Spinal cord (tissue), 10 donors: ENCODE measurements at places on chromosomes 2 and 18. TPM values are rescaled to one million over a fixed set of nuclear protein-coding genes. Genes with fewer than 3 reads are reported as not detected.

The EN1 gene
- 0.40 TPM for total RNA-seq

The AQP12A gene
- total RNA-seq: not detected

The GPC1 gene
- total RNA-seq: 27.2 TPM

- H3K36me3 ChIP-seq: peaks cover 23% of the 10 kb centered on the region
- no peak overlapping the region for H3K4me3 ChIP-seq
- H3K27ac ChIP-seq: no peak overlapping the region
- DNase-seq: no peak
- no peaks in the 10 kb centered on the region for H3K27me3 ChIP-seq
Measured at GRCh38 chr2:73841912-73842738, 13.4 kb downstream of the STAMBP start.

DNA sequence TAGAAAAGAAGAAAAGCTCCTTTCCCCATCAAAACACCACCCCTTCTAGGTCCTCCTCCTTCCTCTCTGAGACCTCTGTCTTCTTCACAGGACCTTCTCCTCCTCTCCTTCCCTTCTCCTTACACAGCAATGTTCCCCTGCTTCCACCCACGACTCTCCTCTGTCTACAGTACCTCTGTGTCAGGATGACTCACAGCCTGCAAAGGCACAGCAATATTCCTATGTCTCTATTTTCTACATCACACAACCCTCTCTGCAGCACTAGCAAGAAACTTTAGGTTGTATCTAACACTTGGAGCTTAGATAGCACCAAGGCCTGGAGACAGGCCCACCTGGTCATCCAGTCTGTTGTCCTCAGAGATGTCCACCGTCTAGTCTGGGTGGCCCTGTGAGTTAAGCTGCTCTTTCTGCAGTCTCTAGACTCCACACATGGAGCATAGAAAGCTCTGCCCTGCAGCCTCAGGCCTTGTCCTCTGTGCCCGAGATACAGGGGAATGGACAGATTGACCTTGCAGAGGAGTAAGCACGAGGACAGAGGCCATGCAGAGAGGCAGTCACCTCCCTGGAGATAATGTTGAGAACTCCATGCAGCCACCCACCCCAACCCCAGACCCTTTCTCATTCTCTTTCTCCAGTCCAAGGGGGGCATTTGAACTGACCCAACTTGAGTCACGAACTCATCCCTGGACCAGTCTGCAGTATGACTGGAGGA, 212.0 kb downstream of the TNS1 start:
- no peaks in the 10 kb centered on the region for H3K27me3 ChIP-seq
- H3K4me3 ChIP-seq: no peak overlapping the region
- H3K36me3 ChIP-seq: peaks cover 6% of the 10 kb centered on the region
- peaks cover 20% of the 10 kb centered on the region for H3K4me1 ChIP-seq

GRCh38 chr18:80148326-80149199, 39.5 kb downstream of the ADNP2 start:
- DNase-seq: no peak
- peaks cover 15% of the 10 kb centered on the region for H3K4me1 ChIP-seq
- H3K27me3 ChIP-seq: no peaks in the 10 kb centered on the region
- H3K27ac ChIP-seq: peak overlapping the region; percentile 79
- H3K4me3 ChIP-seq: peak overlapping the region; percentile 70
- peaks cover 16% of the 10 kb centered on the region for H3K36me3 ChIP-seq

DNA sequence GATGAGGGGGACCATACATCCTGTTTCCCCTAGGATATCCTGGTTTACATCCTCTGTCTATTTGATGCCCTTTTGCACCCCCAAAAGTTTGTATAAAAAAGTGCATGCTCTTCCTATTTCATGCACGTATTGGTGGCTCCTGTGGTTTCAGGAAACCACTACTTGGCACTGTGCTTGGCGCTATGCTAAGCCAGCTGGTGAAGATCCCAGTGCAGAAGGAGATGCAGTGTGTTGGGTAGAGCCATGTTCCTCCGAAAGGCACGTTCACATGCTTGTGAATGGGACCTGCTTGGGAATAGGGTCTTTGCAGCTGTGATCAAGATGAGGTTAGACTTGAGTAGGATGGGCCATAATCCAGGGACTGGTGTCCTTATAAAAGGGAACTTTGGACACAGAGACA, 419.7 kb downstream of the GALR1 start:
- H3K4me3 ChIP-seq: no peak overlapping the region
- no peaks in the 10 kb centered on the region for H3K27me3 ChIP-seq
- no peak overlapping the region for H3K27ac ChIP-seq
- no peak for DNase-seq
- H3K36me3 ChIP-seq: no peaks in the 10 kb centered on the region

DNA sequence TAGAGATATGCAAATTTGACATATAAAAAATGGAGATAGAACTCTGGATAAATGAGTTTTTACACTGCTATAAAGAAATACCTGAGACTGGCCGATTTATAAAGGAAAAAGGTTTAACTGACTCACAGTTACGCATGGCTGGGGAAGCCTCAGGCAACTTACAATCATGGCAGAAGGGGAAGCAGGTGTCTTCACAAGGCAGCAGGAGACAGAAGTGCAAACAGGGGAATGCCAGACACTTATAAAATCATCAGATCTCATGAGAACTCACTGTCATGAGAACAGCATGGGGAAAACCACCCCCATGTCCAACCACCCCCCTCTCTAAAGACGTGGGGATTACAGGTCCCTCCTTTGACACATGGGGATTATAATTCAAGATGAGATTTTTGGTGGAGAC, 1540.2 kb upstream of the SLC39A10 start:
- no peaks in the 10 kb centered on the region for H3K27me3 ChIP-seq
- H3K36me3 ChIP-seq: no peaks in the 10 kb centered on the region
- no peaks in the 10 kb centered on the region for H3K4me1 ChIP-seq
- no peak overlapping the region for H3K4me3 ChIP-seq
- no peak overlapping the region for H3K27ac ChIP-seq

DNA sequence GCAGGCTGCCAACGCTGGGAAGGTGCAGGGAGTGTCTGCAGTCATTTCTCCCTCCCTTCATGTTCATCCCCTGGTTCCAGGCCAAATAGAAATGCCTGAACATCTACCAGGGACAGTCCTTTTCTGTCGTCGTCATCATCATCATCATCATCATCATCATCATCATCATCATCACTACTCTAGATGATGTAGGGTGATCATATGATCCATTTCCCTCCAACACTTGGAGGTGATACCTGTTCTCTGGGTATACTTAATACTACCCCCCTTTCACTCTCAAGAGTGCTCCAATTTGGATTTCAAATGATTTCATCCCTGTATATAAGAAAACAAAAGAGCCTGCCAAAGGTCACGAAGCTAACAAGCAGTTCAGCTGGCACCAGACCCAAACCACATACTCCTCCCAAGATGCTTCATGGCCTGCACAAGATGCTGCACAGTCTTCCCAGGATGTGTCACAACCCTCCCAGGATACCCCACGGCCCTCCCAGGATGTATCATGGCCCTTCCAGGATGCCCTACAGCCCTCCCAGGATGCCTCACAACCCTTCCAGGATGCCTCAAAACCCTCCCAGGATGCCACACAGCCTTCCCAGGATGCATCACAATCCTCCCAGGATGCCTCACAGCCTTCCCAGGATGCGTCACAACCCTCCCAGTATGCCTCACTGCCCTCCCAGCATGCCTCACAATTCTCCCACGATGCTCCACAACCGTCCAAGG, 257.9 kb downstream of the DYSF start:
- H3K27me3 ChIP-seq: no peaks in the 10 kb centered on the region
- no peak overlapping the region for H3K4me3 ChIP-seq
- no peaks in the 10 kb centered on the region for H3K4me1 ChIP-seq
